ENCODE measurements at places on chromosomes 5 and 9.

DNA sequence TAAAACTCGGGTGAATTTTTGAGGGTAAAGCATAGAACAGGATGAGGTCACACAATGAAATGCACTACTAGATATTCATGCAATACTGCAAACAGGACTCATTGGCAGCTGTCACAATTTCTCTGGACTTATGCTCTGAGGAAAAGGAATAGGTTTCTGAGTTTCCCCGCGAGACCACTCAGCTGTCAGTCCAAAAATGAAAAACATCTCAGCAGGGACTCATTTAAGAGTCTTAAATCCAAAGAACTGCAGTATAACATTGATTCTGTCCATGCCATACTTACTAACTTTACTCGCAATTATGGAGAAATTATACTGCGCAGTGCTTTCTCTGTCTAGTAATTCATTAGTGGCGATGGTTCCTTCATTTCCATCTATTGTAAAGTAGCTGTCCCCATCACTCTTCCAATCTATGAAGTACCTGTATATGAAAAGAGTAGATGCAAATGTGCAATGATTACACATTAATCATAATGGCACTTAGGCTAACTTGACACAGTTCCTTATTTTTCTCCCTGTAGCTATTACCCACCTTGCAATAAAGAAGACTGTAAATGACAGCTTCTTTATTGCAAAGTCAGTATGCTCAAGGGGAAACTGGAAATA is 1070.0 kb downstream of the CDH12 start:
- no peak for DNase-seq

- no peak for DNase-seq
Observed at GRCh38 chr5:14191325-14191724, 48.2 kb downstream of the TRIO start.

DNA sequence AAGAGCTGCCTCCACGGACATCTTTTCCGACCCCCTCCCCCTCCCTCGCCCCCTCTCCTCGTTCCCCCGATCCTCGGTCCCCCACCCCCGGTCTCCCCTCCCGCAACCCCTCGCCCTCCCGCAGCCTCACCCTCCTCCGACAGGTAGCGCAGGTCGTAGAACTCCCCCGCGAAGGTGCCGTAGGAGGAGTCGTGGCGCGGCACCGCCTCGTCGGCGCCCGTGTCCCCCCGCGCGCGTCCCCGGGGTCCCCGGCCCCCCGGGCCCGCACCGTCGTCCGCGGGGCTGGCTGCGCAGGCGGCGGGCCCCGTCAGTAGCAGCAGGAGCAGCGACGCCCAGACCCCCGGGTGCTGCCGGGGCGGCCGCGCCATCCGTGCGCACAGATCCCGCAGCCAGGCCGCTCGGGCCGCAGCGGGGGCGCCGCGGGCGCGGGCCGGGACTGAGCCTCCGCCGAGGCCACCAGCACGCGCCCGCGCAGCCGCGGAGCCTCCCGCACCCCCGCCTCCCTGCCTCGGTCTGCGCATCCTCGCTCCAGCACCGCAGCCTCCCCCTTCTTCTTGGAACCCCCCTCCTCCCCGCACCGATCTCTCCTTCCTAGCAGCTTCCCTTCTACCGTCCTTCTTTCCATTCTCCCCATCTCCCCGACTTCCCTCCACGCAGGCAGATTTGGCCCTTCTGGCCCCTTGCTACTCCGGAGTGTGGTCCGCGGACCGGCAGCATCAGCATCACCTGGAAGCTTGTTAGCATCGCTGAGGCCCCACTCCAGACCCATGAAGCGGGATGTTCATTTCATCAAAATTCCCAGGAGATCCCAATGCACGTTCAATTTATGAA is at the start of gene FRRS1L:
Gene FRRS1L, minus strand, starts transcription at position 479 of the 831 bp plus-strand sequence. Its CDS starts 111 bp downstream, at position 368.
- DNase-seq, result no peak

- DNase-seq, result no peak
Observed at GRCh38 chr5:61881821-61882487, 424.1 kb upstream of the KIF2A start.

- DNase-seq, result no peak
Observed at GRCh38 chr9:36250079-36250478, 8.2 kb downstream of the GNE start.

GRCh38 chr5:126516133-126516532 is 78.9 kb downstream of the ALDH7A1 start:
- no peak for DNase-seq

DNA sequence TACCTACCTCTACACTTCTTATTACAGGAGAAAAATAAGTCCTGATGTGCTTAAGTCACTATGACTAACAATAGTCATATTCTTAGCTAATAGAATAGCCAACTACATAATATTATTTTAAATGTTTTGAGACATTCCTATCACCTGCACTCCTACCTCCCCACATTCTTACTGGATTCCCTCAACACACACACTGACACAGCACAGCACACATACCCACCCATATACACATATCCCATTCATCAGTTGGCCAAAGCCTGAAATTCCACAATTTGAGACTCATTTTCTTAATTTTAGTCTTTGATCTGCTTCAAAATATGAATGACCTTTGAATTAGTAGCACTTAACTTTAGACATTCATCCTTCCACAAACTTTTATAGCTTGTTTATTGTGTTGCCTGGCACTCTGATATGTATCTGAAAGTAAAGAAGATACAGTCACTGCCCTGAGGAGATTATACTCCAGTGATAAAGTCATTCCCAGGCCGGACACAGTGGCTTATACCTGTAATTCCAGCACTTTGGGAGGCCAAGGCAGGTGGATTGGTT is 168.3 kb upstream of the RASA1 start:
- no peak for DNase-seq

GRCh38 chr9:7178729-7179128 is 421.0 kb downstream of the KDM4C start:
- no peak for DNase-seq

- DNase-seq, result no peak
Observed at GRCh38 chr5:74633695-74634094, 6.8 kb downstream of the ENC1 start.

DNA sequence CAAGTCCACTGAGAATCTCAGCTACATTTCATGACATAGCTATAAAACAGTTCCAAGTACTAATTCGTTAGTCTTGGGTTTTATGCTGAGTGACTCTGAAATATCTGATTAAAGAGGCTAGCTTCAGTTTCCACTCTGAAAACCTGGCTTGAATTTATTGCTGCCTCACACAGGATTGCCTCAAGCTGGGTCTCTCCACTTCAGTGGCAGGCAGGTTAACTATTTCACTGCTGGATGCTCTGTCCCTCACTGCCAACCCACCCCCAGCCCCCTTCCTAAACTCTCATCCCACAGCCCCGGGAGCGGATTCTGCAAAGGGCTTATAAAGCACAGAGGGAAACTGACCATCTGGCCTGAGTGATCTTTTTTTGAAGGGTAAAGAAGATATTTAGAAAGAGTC is 318.3 kb downstream of the MLLT3 start:
- no peak for DNase-seq

DNA sequence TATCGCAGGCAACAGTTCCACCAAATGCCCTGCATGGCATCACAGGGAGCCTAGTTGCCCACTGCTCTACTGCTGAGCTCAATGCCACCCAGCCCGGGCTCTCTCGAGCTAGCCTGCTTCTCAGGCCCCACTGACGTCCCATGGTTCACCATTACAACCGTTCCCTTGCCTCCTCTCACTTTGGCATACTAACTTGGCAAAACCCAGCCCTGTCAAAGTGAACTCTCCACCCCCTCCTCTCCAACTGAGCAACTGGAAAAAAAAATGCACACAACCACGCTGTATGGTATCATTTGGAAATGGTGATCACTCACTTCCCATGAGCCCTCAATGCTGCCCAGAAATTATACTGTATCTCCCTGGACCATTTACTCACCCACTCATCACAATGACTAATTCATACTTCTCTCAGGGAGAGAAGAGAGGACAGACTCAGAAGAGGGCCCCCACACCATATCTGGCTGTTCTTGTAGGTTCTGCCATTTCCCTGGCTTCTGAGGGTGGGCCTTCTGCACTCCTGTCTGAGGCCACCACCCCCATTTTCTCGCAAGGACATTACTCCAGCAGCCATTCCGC is 51.4 kb upstream of the RARS1 start:
- no peak for DNase-seq

DNA sequence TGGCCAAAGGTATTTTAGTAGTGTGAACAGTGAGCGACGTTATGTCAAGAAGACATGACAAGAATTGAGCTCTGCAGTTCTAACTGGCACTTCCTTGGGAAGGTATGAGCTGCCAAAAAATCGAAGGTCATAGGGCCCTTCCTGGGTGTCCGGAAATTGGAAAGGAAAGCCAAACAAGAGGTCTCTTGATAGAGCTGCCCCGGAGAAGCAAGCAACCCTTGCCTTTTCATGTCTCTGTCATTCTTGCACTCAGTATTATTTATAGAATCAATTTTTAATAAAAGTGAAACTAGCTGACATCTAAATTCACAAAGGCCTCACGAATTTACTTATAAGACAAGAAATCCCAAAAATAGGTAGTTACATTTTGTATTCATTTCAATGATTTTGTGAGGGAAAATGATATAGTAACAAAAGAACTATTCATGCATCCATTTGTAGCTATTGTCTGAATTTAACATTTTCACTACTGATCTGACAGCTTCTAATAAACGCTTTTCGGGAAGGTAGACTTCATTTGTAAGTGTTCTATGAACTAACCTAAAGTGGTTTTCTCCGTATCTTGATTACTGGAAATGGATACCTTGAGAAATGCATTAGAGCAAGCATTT is 113.8 kb upstream of the VCAN start:
- no peak for DNase-seq

DNA sequence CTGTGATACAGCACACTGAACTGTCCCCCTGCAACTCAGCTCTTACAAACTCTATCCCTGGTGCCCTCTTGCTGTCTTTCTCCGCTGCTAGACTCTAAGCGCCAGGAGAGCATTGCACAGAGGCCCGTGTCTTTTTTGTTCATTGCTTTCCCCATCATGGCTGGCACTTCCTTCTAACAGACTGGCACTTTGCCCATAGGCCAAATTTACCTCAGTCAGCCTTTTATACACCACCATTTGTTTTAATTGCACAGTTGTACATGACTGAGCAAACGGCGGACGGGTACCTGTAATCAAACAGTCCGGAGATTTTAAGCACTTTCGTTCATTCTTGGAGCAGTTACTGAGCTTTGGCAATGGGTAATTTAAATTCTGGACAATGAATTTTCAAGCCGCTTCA is 102.2 kb upstream of the CLINT1 start:
- no peak for DNase-seq

DNA sequence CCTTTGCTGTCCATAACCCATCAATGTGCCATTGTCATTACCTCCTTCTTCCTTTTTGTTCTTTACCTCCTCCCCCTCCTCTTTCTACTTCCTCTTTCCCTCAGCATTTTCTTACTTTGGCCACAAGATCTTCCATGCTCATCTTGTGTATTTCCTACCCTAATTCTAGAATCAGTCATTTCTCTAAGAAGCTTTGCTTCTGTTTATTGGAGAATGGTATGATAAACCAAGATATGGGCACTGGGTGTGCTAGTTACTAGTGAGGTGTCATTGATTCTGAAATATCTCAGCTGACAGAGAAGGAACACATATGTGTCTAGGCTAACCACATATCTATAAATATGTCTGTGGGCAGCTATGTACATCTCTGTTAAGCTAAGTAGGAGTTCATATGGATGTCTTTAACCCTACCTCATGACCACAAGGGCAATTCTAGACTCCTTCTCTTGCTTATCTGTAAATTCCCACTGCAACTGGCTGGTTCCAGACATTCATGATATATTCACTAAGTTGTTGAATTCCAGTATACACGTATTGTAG is 2051.3 kb upstream of the CDH9 start:
- DNase-seq, result no peak
